ENCODE measurements at places on chromosomes 4 and X.
A peak's percentile ranks its signal among the peaks of the same experiment; 100 is the strongest.

DNA sequence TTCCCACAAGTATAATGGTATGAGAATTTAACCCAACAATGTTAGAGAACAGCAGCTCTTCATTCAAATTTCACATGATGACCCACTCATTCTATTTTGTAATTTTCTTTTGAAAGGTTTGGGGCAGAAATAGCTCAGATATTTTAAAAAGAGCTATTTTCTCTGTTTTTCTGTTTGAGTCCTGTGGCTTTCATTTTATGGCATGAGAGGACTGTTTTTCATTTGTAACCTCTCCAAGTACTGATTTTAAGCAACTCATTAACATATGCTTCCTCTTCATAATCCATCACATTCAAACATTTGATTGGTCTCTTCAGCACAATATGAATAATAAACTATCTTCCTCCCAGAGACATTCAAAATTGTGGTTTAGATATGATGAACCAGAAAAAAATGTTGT lies 129.0 kb upstream of the TEX13A start:
- DNase-seq: no peak

DNA sequence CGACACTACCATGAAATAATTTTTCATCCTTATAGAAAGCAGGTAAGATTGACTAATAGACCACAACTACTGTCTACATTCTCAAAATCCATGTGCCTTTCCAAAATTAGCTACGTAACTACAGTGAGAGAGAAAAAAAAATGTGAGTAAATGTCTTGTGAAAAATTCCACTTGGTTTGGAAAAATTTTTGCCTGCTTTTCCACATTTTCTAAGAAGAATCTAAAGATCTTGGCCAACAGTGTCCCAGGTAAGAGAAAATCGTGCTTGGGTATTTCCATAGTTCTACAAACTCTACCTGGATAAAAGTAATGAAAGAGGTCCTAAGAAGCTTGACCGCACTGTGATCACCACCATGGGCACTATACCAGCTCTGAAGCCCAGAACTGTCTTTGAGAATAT lies 1.4 kb upstream of the CLCN3 start:
- DNase-seq: no peak

- no peak for DNase-seq
Observed at GRCh38 chr4:14165222-14165920, 537.8 kb upstream of the BOD1L1 start.

GRCh38 chrX:15721911-15722310 lies 16.2 kb upstream of the CA5B start:
- no peak for DNase-seq

GRCh38 chr4:153533387-153533786 lies 67.2 kb downstream of the TMEM131L start:
- no peak for DNase-seq

- DNase-seq: peak; percentile 8
Observed at GRCh38 chrX:100883654-100884053, 9.5 kb upstream of the NOX1 start.

- no peak for DNase-seq
Observed at GRCh38 chr4:7243609-7244330, 51.4 kb downstream of the SORCS2 start.

- DNase-seq: no peak
Observed at GRCh38 chr4:104472766-104473165, 21.9 kb downstream of the CXXC4 start.

DNA sequence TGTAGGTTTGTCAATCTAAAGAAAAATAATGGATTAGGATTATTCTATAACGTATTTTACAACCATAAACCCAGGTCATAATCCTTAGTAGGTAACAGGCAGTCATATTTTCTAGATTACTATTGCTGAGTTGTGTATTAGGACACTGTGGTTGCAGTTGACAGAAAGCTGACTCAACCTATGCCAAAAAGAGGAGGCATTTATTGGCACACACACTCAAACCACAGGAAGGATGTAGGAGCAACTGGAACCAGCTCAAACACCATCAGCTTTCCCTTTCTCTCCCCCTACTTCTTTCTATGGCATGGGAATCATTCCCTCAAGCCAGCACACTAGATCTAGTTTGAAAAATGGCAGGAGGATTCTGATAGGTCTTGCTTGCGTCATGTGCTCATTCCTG lies 136.4 kb upstream of the FAM9C start:
- no peak for DNase-seq

- no peak for DNase-seq
Observed at GRCh38 chrX:140157143-140157542, 191.8 kb upstream of the CXorf66 start.

DNA sequence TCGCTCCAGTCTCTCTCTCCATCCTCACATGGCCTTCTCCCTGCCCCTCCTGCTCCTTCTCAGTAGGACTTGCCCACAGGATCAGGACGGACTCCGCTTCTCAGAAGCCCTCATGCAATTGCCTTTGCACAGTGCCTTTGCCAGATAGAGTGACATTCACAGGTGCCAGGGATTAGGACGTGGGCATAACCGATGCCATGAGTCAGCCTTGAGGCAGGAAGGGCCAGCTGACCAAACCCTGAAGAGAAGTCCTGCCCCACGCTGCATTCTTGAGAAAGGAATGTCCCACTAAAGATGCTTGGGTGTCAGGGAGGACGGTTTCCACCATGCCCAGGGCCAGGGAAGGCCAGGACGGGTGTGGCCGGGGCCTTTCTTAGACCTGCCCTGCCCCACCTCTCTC lies 6.6 kb upstream of the GRPEL1 start:
- DNase-seq: no peak

- no peak for DNase-seq
Observed at GRCh38 chr4:160143574-160143973, 1040.7 kb downstream of the RAPGEF2 start.

DNA sequence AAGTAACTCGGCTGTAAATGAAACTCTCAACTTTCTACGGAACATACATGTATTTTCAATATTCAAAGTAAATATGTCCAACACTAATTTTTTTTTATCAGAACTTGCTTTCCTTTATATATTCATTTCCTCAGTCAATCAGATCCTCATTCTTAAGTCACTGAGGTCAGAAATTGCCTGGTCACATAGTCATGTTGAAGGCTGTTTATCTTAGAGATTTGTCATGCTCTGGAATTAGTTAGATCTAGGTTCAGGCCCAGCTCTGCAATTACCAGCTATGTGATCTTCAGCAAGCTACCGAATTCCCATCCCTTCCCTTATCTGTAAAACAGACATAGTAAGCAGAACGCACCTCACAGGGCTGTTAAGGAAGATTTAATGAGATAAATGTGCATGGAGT lies 228.8 kb downstream of the SPCS3 start:
- no peak for DNase-seq

DNA sequence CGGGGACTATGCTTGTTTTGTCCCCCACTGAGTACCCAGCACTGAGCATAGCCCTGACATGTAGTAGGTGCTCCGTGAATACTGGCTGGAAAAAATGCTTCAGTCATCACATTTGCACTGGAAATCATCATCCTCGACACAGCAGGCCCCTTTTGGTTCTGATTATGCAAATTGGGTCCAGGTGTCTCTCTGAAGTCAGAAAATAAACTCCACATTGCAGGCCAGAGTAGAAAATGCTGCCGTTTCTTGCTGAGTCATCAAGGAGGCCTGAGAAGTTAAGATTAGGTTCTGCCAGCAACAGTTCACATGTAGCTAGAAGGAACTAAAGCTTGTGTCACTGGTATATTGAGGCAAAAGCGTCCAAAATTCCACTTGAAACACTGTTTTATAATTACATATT lies 15.0 kb upstream of the STK32B start:
- no peak for DNase-seq

DNA sequence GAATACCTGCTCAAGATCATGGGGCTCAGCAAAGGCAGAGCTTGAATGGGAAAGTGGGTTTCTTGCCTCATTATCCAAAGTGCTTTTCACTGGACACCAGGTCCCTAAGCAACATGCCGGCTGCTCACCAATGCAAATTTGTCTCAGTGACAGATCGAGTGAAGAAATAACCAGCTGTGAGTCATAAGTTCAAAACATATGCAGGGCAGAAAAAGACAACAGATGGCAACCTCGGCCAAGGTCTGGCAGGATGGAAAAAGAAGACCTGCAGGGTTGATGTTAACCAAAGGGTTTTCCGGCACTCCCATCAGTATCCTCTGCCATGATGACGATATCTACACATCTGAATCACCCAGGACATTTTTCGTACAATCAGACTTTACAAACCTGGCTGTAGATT lies 124.1 kb downstream of the AFAP1 start:
- no peak for DNase-seq

- no peak for DNase-seq
Observed at GRCh38 chrX:107769581-107770317, 5.8 kb downstream of the TSC22D3 start.

GRCh38 chr4:85783483-85783882 lies 308.5 kb downstream of the ARHGAP24 start:
- no peak for DNase-seq

DNA sequence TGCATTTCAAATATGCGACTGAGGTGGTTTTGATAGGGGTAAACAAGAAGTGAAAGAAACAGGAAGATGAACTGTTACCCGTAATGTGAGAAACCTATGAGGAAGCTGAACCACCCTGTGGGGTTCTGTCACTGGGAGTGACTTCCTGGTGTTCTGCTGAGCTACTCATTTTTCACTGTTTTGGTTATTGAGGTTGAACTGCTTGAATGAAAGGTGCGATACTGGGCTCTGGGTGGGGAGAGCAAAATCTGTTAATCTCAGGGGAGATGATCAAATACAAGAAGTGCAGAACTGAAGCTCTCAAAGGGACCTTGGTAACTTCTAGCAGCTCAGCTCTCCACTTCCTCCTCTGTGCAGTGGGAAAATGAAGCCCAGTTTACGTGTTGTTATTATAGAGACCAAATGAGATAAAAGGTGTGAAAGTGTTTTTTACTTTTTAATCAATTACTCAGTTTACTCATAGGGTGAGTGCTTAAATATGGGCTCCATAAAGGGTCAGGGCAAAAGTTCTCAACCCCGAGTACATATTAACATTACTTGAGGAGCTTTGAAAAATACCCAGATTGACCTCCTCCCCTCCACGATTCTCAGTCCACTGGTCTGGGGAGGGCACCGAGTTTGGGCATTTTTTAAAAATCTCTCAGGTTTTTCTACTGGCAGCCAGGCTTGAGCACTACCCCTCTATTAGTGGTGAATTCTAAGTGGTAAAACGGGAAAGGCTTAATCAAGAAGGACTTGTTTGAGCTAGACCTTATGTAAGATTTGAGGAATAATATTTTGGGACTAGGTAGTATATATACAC lies 66.7 kb downstream of the COQ2 start:
- no peak for DNase-seq

DNA sequence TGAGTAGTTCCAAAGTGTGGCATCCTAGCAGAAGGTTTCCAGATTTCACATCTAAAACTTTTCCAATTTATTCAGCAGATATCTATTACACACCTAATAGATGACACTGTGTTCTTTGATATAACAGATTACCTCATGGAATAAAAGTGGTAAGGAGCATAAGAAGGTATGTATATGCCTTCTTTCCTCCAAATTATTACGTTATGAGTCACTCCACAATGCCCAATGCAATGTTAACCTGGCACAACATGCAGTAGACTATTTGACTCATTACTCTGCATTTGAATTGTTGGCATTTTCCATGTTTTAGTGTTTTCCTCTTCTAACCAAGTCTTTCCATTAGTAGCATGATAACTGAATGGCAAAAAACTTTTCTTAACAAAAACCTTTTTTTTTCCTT lies 383.6 kb downstream of the ADGRL3 start:
- no peak for DNase-seq

DNA sequence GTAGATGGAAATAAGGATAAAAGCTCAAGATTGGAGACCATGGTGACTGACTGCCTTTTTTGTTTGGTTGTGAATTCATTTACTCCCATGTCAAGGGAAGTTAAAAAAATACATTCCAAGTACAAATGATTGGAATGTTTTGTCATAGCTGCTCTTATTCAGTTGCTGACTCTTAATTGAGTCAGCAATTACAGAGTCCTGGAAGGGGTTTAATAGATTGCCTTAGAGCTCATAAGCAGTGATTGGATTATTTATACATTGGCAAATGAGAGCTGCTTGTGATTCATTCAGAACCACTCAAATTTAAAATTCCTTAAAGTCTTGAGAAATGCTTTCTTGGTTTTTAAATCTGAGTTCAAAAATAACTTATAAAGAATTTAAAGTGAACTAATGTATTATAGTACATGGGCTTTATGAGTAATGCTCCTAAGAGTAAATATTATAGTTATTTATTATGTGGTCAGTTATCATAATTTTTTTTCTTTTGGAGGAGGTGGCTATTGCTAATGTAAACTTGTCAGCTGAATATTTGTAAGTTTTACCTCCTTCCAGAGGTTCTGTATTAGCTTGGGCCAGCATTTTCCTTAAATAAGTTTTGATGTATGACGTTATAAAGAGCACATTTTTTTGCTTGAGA lies 13.6 kb downstream of the JADE1 start:
- DNase-seq: no peak

DNA sequence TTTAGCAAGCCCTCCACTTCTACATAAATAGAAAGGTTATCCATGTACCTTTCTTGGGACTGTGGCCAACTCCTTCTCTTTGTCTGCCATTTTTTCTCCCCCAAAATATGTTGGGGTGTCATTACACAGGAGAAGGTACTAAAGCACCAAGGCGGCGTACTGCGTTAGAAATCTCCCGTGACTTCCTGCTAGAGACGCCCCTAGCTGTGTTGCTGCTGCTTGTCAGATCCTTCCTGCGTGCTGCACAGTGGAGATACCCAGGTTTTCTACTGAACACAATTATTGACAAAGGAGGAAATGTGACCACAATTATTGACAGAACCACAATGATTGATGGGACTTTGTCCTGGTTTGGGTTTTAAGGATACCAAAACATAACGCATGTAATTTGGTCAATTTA lies 97.7 kb downstream of the EFHC2 start:
- no peak for DNase-seq

DNA sequence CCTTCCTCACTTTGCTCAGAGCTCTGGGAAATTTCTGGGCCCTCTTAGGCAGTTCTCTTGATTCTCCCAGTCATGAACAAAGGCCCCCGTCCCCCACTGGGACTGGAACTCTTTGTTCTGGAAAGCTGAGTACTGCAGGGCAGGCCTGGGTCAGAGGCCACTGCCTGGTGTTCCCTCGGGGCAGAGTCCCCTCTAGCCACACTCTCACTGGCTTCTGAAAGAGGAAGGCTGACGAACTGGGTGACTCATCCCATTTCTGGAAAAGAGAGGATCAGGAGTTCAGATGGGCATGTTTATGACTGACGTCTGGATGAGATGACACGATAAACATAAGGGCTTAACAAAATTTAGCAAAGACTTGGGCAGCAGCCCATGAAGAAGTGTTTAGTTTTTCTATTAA lies 47.7 kb downstream of the DDX3X start:
- DNase-seq: peak; percentile 97

- DNase-seq: peak; percentile 86
Observed at GRCh38 chr4:7156761-7157488, 35.4 kb upstream of the SORCS2 start.

GRCh38 chr4:97367878-97368277 lies 775.4 kb downstream of the STPG2 start:
- DNase-seq: no peak
